ENCODE measurements at places on chromosomes 1 and 21.

- no peak for DNase-seq
These were observed 2.9 kb upstream of the OR2T12 start for GRCh38 chr1:248306103-248306502.

- no peak for DNase-seq
These were observed 16.5 kb upstream of the LHX4 start for GRCh38 chr1:180213401-180214170.

- no peak for DNase-seq
These were observed 18.0 kb upstream of the OLIG1 start for GRCh38 chr21:33051925-33052324.

GRCh38 chr1:27406362-27406680, 13.9 kb downstream of the GPR3 start:
- DNase-seq = no peak

DNA sequence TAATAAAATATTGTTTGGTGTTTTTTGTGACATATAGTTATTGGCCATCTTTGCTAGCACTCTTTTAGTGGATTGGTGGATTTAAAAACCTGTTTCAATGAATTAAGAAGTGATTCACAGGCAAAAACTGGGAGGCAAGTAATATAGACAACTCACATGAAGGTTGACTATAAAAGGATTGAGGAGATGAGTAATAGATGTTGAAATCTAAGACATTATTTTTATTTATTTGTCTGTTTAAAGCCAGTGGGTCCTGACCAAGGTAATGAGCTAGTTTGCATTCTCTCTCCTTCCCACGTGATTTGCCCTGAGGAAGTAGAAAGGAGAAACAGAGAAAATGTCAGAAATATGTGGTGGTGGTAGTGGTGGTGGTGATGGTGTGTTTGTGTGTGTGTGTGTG, 351.5 kb upstream of the ZP4 start:
- DNase-seq = no peak

DNA sequence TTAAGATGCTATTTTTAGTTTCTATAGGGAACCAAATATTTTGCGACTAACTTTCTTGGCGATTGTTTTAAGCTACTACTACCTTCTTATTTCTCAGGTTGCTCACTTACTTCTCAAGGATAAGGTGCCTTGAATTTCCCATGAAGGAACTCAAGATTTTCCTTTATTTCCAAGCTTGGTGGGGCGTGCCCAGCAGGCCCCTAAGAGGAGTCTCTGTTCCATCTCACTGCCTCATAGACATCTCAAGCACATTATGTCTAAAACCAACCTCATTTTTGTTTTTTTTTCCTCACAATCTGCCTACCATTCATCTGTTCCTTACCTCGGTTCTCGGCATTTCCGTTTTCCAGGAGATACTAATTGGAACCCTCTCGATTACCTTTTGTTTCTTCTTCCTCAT, 421.9 kb downstream of the DISC1 start:
- DNase-seq = no peak

DNA sequence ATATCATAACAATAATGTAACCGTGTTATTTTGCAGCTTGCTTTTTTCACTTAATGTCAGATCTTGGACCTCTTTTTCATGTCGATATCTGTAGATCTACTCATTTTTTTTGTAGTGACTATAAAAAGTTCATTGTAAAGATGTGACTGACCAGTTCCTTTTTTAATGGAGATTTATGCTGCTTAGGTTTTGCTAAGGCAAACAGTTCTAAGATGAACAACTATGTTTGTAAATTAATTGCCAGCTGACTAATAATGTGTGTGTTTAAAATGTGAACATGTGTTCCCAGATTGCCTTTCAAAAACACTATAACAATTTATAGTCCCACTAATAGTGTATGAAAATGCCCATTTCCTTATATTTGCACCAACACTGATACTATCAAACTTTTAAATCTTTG, 18.1 kb upstream of the EPS8L3 start:
- no peak for DNase-seq

GRCh38 chr1:109889094-109889493, 21.6 kb upstream of the CSF1 start:
- DNase-seq = no peak

- no peak for DNase-seq
These were observed 111.3 kb downstream of the GLIS1 start for GRCh38 chr1:53627666-53628065.

DNA sequence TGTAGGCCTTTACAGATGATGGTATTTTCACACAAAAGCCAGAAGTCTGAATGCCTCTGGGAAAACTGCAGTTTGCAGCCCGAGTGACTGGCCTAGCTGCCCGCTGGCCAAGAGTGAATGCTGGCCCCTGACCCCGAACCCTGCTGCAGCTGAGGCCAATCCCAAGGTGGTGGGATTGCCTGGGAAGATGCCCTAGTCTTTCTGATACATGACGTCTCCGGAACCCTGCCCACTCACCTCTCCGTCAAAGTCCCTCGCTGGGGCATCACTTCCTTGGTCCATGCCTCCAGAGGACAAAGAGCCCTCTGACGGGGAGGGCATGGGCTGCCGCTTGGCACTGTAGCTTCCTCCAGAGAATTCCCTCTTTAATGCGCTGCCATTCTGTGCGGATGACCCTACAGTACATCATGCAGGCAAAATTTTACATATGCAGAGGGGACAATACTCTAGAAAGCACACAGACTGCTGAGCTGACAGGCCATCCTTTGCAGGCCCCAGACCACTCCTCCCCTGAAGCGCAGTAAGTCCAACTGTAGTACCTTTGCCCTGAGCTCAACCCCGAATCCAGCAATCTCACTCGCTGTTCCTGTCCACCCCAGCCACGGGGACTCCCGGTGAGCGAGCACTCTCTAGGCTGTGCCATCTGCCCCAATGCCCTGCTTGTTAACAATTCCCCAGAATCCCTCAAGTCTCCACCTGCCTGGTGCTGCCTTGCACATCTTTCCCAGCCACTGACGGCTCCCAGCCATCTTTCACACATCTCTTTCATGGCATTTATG, 54.7 kb downstream of the COQ8A start:
- no peak for DNase-seq

All from stimulated activated CD8-positive, alpha-beta memory T cell treated with anti-CD3 and anti-CD28 coated beads, Interleukin-7, amount 100 ng/mL, for 1 hour (primary cell).